Esophagus squamous epithelium (tissue), 5 donors: ENCODE measurements at places on chromosomes 12 and 14.

DNA sequence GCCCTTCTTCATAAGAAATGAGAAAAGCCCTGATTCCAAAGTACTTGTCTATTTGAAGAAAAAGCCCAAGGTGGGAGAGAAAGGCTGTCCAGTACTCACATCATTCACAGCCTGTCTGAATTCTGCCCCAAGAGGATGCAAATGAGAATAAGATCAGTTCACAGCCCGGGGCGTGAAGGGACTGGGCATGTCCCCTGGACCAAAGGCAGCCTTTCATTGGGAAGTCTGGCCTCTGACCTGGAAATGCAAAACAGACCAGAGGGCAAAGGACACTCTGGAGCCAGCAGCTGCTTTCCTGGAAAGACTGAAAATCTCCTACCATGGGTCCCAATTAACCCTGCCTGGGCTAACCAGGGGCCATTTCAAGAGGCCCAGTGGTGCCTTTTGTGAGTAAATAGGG is 191.2 kb upstream of the PELI2 start:
- no peak for DNase-seq

DNA sequence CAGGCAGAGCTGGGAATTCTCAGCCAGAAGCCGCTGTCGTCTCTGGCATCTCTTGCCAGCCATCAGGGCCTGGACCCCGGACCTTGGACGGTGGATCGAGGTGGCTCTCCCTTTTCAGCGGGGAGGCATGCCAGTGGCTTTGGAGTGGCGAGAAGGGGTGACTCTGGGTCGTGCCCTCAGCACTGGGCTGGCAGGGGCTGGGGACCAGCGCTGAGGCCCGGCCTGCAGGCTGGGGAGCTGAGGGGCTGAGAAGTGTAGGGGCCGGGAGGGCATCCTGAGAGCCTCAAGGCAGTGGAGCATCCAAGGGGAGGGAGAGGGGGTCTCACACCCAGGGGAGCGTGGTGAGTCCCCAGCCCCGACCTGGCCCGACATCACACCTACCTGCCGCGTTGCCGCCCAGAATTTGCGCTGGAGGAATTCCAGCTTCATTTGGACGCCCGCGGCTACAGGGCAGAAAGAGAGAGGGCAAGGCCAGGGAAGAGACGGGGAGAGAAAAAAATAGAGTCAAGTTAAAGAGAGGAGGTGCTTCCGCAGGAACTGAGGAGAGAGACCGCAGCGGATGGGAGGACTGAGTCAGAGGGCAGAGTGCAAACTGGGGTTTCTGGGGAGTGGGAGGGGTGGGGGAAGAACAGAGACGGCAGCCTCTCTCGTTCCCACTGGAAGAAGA is 9.0 kb upstream of the LRTM2 start:
- no peak for DNase-seq

DNA sequence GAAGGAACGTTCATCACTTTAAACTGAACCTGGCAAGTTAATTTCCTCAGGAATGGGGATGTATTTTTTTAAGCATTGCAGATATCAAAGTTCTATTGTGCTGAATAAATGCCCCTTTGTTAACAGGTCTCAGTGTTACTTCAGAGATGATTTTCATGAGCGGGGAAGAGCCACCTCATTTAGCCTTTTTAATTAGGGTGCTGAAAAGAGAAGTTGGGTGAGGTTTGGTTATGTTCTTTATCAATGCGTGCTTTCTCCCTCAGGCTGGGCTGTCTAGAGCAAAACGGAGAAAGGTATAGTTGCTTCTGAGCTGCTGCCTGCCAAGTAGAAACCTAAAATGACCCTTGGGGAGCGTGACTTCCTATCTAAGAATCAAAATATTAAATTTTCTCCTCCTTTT is 8.0 kb upstream of the HIP1R start:
- DNase-seq, result no peak

GRCh38 chr14:102323102-102323501 is 3.6 kb downstream of the ZNF839 start:
- DNase-seq, result no peak
